Fibroblast of skin of right biceps (primary cell): ENCODE measurements at places on chromosomes 4 and X.

GRCh38 chr4:17647176-17647806, 32.9 kb downstream of the MED28 start:
- DNase-seq: no peak

GRCh38 chr4:60682901-60683300, 517.2 kb upstream of the ADGRL3 start:
- DNase-seq: peak; percentile 85

DNA sequence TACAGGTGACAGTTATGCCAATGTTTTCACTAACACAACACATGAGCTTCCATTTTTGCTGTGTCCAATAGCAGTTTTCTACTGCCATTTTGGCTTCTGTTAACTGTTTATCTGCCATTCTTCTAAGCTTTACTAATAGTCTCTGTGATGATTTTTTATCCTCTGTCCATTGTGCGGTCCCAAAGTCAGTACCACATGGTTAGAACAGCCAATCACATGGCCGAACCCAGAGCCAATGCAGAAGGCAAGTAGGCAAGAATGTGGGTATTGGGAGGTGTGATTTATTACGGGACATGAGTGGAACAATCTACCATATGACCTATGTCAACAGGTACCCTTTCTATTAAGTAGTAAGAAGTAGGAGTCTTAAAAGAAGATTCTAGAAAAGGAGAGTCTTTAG, 61.5 kb downstream of the GRIA2 start:
- no peak for DNase-seq

- DNase-seq: no peak
These were observed 186.0 kb downstream of the MGST2 start for GRCh38 chr4:139851639-139852038.

- no peak for DNase-seq
These were observed 69.3 kb downstream of the NBDY start for GRCh38 chrX:56798339-56798711.

DNA sequence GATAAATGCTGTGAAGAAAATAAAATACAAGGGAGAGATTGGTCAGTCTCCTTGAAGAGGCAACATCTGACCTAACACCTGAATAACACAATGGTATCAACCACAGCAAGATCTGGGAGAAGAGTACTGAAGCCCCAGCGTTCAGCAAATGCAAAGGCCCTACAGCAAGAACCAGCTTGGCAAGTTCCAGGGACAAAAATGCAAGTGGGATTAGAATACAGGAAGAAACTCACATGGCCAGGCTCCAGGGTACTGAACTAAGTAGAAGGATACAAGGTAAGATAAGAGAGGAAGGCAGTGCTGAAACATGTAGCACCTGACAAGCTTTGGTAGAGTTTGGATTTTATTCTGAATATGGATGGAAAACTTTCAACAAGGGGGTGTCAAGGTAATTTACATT, 3.6 kb downstream of the SMIM14 start:
- no peak for DNase-seq

GRCh38 chr4:73752424-73752823, 12.1 kb downstream of the CXCL8 start:
- no peak for DNase-seq

DNA sequence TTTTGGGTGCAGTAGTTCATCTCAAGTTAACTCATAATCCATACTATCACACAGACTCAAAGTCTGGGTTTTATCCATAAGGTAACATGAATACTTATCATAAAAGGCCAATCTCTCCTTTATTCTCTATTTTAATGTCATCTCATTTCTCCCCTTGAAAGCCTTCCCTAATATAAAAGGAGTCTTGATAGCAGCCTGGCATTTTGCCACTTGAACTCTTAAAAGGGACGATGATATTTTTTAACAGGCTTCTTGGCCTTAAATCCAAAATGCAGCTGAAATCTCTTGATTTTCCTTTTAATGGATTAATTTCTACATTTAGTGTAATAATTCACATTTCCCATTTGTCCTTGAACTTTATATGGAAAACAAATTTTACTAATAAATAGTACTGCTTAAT, 8.4 kb upstream of the JCHAIN start:
- no peak for DNase-seq

DNA sequence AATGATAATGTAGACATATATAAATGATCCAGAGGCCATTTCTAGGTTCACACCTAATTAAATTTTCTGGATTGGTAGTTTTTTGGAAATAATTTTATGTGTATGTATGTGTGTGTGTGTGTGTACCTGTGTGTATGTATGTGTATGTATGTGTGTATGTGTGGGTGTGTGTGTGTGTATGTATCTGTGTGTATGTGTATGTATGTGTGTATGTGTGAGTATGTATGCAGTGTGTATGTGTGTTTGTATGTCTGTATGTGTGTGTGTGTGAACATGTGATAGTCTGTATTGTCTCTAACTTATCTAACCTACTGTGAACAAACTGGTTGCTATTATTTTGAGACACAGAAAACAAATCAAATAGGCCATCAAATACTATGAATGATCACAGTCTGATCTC, 152.6 kb downstream of the COL25A1 start:
- no peak for DNase-seq

DNA sequence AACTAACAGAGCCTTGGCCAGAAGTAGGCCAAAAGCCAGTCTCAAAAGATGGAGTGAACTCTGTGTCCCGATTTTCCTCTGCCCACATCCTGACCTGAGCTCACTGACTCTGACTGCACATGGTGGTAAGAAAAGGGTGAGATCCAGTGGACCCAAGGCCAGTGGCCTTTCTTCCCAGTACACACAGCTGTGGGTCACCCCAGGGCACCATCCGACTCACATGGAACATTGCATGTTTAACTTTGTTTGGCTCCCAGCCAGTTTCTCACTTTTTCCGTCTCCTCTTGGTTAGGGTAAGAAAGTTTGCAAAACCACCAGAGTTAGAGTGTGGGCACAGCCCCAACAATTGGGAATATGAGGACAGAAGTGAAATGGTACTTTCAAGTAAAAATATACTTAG, 69.8 kb downstream of the GAB1 start:
- DNase-seq: peak; percentile 57

DNA sequence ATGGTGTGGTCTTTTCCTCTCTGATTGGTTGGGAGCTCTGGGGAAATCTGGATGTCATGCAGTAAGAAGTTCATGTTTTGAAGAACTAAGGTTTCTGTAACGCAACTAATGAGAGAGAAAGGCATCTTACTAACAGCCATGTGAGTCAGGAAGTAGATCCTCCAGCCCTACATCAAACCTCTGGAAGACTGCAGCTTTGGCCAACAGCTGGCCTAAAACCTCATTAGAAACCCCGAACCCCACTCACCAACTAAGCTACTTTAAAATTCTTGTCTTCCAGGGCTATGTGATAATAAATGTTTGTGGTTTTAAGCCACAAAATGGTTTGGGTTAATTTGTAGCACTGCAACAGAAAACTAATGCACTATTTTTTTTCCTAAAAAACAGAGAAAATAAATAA, 549.0 kb upstream of the GRID2 start:
- DNase-seq: peak; percentile 10

DNA sequence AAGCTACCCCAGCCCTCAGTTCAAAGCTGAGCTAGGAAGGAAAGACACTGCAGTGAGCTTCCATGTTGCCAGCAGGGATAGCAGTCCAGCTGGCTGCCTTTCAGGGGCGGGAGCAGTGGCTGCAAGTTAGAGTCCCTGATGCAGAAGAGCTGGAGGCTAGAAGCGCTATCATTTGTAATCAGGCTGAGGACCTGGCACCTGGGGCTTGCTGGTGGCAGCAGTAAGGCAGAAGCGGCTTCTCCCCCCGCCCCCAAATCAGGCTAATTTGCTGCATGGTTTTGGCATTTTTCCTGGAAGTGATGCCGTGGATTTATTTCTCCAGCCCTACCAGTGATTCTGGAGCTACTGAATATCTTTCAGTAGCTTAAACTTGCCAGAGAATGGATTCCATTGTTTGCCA, 203.3 kb downstream of the CLCN4 start:
- DNase-seq: peak; percentile 40

DNA sequence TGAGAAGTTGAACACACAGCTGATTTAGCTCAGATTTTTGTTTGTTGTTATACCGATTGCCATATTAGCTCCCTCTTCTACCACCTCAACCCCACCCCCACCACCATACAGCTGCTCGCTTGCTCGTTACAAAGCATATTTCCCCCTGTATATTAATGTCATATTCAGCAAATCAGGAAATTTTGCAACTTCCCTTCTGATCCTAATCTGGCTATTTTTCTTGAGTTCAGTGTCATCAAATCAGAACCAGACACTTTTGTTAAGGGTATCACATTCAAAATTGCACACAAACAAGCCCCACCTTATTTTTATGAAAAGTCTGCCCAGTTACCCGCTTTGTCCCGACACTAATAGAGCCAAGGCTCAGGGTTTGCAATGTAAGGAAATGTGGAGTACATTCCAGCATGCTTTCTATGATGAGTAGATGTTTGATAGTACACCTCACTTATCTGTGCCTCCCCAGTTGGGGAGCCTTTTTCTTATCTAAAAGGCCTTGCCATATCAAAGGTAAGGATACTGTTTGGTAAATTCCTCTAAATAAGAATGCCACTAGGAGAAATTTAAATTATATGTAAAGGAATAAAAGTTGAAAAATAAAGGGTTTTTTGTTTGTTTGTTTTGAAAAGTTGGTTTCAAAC, 212.2 kb downstream of the CBR4 start:
- DNase-seq: no peak

DNA sequence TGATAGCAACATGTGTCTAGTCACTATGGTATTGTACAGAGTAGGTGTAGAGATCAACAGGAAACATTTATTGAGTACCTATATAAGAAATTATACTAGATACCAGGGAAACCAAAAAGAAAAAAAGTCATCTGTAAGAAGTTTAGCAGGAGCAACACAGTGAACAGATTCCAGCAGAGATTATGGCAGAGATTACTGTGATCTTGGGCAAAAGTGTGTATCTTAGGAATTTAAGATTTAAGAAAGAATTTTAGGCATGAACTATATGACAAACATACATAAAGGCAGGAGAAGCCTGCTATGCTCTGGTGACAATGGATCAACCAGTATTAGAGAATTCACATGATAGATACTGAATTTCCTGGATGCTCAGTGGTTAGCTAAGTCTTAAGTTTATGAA, 37.9 kb downstream of the SNCA start:
- DNase-seq: no peak

GRCh38 chr4:37767546-37767945, 58.9 kb upstream of the PGM2 start:
- DNase-seq: peak; percentile 53

GRCh38 chr4:124025000-124025399, 628.4 kb downstream of the SPRY1 start:
- no peak for DNase-seq

- DNase-seq: peak; percentile 44
These were observed 214.5 kb upstream of the TACR3 start for GRCh38 chr4:103934178-103934789.

DNA sequence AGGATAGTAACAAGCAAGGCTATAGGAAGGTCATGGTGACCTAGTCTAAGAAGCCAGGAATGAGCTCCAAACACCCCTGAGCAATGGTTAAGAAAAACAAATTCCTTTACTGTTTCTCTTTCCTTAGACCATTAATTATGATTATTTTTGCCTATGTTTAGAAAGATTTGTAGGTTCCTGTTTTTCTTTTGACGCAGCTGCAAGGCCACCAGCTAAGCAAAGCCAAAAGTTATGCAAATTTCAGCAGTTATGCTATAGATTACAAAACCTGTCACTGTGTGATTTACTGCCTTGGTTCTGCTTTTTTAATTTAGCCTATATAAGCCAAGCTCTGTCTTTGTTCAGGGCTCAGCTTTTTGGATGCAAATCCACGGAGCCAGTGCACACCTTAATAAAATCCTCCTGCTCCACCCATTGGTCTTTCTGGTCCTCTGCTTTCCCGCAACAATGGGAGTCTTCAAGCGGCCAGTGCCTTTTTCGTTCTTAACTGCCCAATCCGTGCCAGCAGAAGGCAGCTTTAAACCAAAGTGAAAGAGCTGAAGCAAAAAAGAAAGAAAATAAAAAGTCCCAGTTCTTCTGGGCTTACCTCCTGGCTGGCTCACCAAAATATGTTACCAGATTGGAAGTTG, 1.4 kb upstream of the CEP135 start:
- DNase-seq: peak; percentile 68

DNA sequence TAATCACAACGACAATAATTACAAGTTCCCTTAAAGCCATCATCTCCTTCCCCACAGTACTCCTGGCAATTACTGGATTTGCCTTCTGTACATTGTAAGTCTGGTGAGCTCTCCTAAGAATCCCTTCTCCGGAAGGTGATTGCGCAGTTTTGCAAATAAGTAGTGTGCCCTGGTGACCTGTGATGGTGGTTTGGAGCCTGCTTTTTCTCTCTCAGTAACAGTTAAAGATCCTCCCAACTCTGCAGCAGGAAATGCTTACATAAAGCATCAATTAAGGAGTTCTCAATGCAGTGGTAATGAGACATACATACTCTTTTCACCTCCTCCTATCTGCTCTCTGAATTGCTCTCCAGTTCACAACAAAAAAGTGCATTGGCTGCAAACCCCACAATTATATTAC, 159.7 kb downstream of the SH2D1A start:
- DNase-seq: no peak

DNA sequence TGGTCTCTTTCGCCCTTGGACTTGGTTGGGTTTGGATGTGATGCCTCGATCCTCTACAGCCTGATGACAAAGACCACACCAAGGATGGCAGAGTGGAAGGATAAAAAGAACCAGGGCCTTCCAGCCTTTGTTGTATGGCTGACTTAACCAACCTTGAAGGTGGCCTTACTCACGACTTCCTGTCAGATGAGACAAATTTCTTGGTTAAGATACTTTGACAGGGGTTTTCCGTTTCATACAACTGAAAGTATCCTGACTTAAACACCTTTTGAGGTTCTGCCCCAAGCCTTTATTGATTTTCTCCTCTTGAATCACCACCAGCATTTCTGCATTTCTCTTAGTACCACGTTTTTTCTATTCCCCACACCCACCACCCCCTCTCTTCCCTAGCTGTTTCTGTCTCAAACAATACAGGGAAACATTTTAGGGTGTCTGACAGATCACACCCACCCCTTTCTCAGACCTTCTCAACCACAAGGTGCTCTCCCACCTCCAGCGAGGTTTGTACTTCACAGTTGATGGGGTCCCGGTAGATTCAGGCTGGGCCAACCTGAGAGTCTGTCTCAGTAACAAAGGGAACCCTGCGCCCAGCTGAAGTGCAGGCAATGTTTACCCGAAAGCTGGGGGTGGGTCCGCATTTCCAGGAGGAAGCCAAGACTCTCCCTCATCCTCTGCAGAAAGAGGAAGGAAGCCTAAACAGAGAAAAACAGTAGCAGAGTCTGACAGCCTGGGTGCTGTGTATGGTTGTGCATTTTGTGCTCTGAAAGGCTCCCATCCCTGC, 5.0 kb upstream of the TSPAN5 start:
- DNase-seq: no peak
